ENCODE measurements at places on chromosomes 16 and 17.

DNA sequence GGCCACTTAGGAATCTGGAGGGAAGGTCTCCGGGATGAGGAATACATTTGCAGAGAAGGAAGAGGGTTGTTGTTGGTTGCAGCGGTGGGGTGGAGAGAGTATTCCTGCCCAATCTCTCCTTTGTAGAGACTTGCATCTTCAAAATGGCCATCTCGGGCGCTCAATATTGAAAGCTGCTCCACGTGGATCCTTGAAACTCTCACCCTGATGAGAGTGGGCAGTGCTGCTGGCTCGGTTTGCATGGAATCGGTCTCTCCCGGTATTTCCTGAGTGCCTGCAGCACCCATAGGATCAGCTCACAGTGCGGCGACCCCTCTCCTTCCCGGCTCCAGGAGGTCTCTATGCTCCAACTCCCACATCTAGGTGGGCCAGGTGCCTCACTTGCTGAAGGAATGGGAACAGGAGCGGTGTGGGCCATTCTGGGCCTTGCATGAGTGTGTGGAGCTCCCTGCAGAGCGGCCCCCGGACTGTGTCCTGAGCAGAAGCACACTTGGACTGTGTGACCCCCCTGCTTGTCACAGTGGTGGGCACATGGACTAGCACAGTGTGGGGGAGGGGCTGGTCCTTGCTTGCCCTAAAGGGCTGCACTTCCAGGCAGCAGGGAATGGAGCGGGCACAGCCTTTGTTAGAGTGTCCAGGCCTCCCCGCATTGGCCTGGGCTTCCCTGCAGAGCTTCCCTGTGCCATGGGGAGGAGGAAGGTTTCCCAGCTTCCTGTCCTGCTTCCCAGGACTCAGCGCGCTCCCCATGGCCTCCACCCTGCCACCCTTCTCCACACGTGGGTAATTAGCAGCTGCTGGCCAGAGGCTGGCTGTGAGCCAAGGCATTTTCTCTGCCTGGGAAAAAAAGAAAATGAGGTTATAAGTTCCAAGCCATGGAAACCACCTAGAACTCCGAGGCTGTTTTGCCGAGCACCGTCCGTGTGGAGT lies 139.3 kb downstream of the IRF8 start:
- no peak for DNase-seq

GRCh38 chr16:67006930-67007658 lies 18.7 kb downstream of the CES4A start:
- no peak for DNase-seq

GRCh38 chr16:64196444-64196843 lies 925.4 kb downstream of the CDH11 start:
- DNase-seq: no peak

DNA sequence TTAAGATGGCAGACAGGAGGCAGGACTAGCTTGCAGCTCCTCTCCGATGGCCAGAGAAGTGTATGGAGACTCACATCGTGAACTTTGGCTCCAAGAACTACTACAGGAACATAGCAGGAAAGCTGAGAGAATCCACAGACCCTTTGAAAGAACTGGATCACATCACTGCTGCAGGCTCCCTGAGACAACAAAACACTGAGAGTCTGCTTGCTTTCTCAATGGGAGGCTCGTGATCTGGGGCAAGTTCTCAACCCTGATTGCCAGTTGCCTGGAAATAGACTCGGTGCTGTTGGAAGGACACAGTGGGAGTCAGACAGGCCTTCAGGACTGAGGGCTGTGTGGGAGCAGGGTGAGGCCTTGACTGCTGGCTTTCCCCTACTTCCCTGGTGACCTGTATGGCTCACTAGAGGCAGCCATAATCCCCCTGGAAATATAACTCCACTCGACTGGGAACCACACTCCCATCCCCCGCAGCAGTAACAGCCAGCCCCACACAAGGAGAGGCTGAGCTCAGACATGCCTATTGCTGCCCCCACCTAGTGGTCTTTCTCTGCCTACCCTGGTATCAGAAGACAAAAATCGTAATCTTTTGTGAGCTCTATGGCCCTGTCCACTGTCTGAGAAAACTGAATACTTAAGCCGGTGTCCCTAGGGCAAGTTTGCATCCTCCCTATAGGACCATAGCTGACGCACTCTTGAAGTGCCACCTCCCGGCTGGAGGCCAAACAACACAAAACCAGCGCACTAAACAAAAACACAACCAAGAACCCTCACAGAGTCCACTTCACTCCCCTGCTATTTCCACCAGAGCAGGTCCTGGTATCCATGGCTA lies 238.4 kb downstream of the CEP112 start:
- no peak for DNase-seq

GRCh38 chr17:7023576-7024401 lies 939 bp downstream of the BCL6B start:
- DNase-seq: peak; percentile 78

- no peak for DNase-seq
These were observed 1.4 kb downstream of the PYDC1 start for GRCh38 chr16:31215287-31216162.

DNA sequence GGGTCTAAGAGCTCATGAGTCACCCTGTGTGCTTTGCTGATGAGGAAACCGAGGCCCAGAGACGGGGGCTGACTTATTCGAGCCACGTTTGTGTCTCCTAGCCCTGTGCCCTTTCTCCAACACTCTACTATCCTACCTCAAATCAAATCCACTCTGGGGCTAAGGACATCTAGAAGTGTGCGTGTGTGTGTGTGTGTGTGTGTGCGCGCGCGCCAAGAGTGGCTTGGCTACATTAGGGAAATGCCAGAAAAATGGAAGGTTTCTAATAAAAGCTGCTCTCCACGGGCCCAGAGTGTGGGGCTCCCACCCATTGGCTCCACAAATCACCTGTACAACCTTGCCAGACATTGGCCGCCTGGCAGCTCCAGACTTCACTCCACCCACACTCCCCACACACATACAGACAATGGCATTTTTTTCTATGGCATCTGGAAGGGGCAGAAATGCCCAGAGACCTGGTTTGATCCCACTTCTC lies 30.3 kb upstream of the PHOSPHO1 start:
- DNase-seq: peak; percentile 15

- DNase-seq: no peak
These were observed 9.8 kb upstream of the TNRC6C start for GRCh38 chr17:77948690-77949114.

DNA sequence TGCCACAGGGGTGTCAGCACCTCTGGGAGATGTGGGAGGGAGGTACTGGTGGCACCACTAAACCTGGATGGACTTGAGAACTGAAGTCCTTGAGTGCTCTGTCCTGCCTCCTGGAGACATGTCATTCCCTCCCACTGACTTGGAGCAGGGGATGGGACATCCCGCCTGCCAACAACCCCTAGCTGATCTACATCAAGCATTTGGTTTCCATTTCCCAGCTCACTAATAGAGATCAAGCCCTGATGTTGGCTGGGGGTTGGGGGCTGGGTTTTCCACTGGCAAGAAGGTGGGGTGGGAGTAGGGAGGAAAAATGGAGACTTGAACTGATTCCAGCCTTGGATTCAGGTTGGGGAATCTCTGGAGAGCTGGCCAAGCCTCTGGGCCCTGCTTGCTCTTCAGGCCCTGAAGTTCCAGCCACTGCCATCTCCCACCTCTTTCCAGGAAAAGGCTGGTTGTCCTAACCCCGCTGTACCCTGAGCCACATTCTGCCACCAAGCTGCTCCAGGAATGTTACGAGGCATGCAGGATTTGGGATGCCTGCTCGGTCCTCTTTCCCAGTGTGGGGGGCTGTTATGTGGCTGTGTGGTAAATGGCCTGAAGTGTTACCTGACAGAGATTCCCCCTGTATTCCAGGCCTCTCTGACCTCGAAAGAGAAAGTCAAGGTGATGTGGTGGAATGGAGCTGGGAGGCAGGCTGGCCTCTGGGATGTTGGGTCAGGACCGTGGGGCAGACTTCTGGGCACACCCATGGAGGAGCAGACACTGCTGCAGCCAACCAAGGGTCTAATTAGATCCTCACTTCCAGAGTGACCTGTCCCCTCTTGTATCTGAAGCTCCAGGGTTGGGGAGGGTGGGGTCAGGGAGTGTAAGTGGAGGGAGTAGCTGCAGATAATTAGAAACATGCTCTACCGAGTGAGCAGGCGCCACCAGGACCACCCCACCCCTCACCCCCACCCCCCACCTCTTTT lies 16.7 kb downstream of the IGFBP4 start:
- DNase-seq: no peak

GRCh38 chr17:20208717-20209116 lies 199.6 kb downstream of the SPECC1 start:
- DNase-seq: no peak

- no peak for DNase-seq
These were observed 8.4 kb downstream of the GSPT1 start for GRCh38 chr16:11907160-11907970.

GRCh38 chr17:66813296-66813695 lies 21.6 kb upstream of the CACNG5 start:
- DNase-seq: no peak

GRCh38 chr17:39175695-39176093 lies 9.7 kb upstream of the ARL5C start:
- DNase-seq: no peak

- DNase-seq: no peak
These were observed 1597.3 kb downstream of the CDH8 start for GRCh38 chr16:60438894-60439293.

GRCh38 chr17:38687286-38687685 lies 12.5 kb upstream of the EPOP start:
- DNase-seq: no peak

- DNase-seq: no peak
These were observed 8.1 kb upstream of the FOXF1 start for GRCh38 chr16:86501989-86502855.

DNA sequence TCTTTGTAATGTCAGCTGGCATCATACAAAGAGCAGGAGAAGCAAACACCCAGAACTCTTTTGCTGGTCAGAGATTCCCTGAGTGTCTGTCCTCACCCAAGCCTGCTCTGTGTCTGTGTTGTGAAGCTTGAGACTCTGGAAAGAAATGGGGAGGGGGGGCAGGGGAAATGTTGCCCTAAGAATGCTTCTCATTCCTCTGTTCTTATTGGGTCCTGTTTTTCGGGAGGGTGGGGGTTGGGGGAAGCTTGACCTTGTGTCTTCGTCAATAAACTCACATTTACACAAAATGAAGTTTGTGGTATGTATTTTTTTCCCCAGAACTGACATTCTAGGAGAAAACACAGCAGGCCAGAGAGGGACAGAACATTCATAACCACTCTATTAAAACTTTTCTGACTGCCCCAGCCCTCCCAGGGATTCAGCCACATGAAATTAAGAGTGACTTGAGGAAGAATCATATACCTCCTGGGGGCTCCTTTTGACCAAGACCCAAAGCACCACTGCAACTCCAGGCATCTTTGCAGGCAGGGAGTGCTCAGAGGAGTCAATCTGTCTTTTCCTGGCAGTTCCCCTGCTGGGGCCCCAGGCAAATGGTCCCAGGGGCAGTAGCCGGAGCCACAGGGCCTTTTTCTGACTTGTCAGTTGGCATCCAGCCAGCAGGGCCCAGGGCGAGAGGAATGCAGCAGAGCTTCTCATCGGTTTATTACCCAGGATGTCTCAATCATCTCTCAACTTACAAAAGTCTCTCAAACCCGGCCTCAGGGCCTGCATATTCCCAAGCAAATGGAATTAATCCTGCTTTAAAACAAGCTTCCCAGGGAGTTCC lies 5.1 kb upstream of the RASL10B start:
- no peak for DNase-seq

DNA sequence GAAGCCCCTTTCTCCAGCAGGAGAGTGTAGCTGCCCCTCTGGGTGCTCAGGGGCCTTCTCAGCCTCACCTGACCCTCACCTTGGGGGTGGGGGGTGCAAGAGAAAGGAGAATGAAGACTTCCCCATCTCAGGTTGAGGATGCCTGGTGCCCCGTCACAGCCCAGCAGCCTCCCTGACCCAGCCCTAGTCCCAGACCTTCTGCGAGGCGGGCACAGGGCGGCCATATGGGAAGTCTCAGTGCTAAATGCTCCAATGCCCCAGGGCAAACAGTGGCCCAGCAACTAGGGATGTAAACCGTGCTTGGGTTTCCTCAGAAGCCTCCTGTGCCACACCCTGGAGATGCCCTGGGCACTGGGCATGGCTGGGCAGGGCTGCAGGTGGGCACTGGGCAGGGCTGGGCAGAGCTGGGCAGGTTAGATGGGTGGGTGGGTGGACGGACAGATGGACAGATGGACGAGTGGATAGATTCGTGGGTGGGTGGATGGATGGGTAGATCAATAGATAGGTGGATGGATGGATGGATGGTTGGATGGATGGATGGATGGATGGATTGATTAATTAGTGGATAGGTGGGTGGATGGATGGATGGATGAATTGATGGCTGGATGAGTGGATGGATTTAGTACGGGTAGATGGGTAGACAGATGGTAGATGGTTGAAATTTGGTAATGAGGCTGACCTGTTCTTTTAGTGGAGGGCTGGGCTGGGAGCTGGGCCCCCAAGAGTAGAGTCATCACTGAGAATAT lies 16.8 kb downstream of the TPSD1 start:
- no peak for DNase-seq

GRCh38 chr16:51236583-51236982 lies 85.5 kb upstream of the SALL1 start:
- no peak for DNase-seq

DNA sequence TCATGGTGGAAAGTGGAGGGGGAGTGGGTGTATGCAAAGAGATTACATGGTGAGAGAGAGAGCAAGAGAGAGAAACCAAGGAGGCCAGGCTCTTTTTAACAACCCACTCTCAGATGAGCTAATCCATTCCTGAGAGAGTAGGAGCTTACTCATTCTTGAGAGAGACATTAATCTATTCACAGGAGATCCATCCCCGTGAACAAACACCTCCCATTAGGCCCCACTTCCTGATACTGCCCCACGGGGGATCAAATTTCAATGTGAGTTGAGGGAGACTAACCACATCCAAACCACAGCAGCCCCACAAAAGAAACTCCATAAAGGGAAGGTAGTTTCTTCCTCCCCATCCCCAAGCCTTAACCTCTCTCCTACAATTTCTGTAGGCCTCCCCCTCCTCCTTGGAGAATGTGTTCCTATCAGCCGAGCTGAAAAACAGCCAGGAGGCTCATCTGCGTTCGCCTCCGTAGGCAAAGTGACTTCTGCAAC lies 450.0 kb downstream of the NPIPA7 start:
- no peak for DNase-seq

DNA sequence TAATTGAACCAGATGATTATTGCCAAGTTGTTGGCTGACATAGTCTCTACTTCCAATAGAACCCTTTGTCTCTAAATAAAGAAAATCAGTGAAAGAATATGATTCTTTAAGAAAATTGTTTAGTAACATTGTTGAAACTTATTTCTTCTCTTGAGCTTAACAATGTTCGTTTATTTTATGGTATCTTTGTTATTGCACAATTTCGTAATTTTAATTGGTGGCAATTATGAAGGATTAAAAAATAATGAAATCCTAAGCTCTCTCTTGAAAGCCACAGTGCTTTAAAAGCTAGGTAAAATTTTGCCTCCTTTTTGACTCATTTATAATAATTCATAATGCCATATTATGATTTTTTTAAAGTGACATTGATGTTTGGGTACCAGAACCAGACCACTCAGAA lies 149.0 kb upstream of the RBL2 start:
- DNase-seq: no peak

Measured in stimulated activated CD4-positive, alpha-beta T cell treated with anti-CD3 and anti-CD28 coated beads, Interleukin-1b, Interleukin-23, amount 100 ng/mL, for 1 hour (primary cell).